ENCODE measurements at places on chromosomes 6 and 20.
A peak's percentile ranks its signal among the peaks of the same experiment; 100 is the strongest.

DNA sequence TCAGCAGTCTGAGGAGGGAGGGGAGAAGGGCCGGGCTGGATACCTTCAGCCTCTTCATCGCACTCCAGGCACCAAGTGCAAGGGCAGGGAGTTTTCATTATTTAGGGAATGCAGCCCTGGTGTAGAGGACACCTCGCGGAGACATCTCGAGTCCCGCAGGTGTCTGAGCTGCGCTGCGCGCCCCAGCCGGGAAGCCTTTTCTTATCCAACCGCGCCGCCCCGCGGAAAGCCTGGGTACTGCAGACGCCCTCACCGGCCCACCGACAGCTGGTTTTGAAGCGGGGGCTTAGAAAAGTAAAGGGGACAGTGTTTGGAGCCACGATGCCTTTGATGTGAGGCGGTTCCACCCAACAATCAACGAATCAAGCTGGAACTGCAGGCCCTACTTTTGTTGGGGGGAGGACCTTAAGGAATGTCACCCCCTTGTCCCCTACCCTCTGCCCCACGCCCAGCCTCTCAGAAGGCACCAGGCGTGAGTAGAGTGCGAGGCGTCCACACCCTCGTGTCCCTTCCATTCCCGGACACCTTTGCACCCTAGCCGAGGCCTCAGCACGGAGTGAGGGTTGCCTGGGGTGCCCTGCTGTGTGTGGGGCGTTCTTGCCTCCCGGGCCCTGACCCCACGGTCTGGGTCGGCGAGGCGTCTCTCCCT is 8.6 kb downstream of the NKX2-2 start:
- DNase-seq = peak; percentile 90

- DNase-seq = peak; percentile 33
Measured at GRCh38 chr6:33312361-33313104, 1.3 kb downstream of the TAPBP start.

DNA sequence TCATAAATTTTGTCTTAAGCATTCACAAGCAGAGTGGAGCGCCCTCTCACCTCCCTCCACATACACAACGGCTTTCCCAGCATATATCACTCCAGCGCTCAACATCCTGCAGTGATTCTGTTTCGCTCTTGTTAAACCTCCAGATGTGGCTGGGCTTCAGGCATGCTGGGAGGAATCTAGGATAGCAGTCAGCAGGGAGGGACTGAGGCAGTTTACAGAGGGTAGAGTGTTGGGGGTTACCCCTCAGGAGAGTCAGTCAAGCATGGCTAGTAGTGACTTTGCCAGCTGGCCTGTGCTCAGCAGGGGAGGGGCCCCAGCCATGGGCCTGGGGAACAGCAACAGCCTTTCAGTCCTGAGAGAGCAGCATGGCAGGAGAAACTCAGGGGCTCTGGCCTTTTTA is 161.4 kb upstream of the FLRT3 start:
- no peak for DNase-seq

- DNase-seq = no peak
Measured at GRCh38 chr6:128554302-128554701, 33.9 kb upstream of the PTPRK start.

DNA sequence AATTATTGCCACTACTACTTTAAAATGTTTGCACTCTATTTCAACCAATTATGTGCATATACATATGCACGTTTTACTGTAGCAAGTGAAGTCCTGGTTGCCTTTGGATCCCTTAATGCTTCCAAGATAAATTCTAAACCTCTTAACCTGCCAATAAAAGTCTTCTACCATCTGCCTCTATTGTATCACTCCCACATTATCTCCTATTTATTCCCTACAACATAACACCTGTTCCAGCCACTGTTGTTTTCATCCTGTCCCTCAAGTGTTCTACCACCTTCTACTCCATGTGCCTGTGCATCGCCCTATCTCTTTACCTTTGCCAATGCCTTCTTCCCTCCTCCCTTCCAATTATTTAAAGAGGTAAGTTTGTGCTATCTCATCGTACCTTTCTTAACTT is 499.0 kb upstream of the RNF217 start:
- no peak for DNase-seq

- DNase-seq = no peak
Measured at GRCh38 chr6:10382322-10382721, 32.6 kb downstream of the TFAP2A start.

- DNase-seq = no peak
Measured at GRCh38 chr6:18371010-18371409, 16.1 kb upstream of the RNF144B start.

GRCh38 chr20:33680686-33681085 is 5.5 kb downstream of the E2F1 start:
- no peak for DNase-seq

DNA sequence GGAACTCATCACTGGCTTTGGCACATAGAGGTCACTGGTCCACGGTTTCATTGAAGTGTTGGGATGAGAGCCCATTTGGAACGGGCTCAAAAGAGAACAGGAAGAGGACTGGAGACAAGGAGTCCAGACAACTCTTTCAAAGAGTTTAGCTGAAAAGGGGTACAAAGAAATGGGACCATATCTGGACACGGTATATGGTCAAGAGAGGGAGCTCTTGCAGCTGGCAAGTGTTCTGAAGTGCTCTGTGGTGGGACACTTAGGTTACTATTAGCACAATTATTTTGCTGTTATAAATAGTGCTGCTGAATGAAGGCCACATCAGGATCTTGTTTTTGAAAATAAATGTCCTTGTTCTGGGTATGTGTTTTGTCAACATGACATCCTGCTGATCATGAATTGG is 4.6 kb downstream of the SGK2 start:
- no peak for DNase-seq

DNA sequence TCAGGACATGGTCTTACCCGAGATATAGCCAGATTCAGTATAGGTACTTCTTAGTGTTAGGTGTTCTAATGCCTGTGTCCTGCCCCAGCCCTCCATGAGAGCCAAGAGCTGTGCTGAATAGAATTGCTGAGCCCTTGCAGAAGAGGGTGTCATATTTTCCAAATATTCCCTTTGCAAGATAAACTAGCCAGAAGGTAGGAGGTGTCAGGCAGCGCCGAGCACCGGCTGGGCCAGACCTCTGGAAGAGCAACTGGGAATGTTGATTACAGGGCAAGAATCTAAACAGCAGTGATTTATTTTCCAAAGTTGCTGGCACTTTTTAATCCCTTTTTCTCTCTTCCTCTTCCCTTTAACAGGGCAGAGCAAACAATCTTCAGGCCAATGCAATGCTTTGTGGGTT is 37.1 kb upstream of the EZR start:
- no peak for DNase-seq

GRCh38 chr6:15393605-15394004 is 147.7 kb downstream of the JARID2 start:
- no peak for DNase-seq

GRCh38 chr6:3919130-3919628 is 70.0 kb downstream of the FAM50B start:
- no peak for DNase-seq

- peak; percentile 1 for DNase-seq
Measured at GRCh38 chr20:61953037-61954021, 112.4 kb downstream of the TAF4 start.

DNA sequence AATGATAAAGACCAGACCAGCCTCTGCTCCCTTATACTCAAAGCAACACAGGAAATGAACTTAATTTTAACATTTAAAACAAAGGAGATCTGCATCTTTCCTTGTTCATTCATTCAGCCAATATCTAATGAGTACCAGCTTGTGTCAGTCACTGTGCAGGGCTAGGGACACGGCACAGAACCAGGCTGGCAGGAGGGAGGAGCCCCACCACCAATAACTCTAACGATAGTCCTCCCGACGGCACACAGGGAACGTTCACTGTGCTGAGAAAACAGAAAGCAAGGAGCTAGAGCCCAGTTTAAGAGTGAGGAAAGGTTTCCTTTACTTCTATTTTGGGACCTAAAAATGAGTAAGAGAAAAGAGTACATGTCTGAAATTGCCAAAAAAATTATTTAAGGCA is 9.9 kb downstream of the ETV7 start:
- no peak for DNase-seq
